ENCODE measurements at places on chromosomes 4 and X.

DNA sequence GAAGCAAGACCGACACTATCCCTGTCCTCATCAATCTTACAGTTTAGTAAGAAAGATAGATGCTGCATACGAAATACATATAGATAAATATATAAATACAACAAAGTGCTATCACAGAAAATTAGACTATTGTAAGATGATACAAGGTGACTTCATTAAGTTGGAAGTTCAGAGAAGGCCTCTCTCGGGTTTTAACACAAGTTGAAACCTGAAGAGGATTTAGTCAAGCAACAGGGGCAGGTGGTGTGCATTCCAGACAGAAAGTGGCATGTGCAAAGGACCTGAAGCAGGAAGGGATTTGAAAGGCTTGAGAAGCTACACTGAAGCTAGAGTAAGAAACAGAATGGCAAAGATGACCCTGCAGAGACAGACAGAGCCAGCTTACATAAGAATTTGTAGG lies 36.5 kb downstream of the USP46 start:
- no peaks in the 10 kb centered on the region for H3K27me3 ChIP-seq
- peaks cover 20% of the 10 kb centered on the region for H3K4me1 ChIP-seq
- no peaks in the 10 kb centered on the region for H3K36me3 ChIP-seq
- H3K27ac ChIP-seq: no peak overlapping the region

- no peak overlapping the region for H3K4me3 ChIP-seq
- H3K27me3 ChIP-seq: no peaks in the 10 kb centered on the region
- H3K36me3 ChIP-seq: no peaks in the 10 kb centered on the region
- DNase-seq: no peak
- H3K4me1 ChIP-seq: no peaks in the 10 kb centered on the region
- no peak overlapping the region for H3K27ac ChIP-seq
These were observed 942 bp upstream of the L1CAM start for GRCh38 chrX:153886915-153887314.

- H3K27me3 ChIP-seq: no peaks in the 10 kb centered on the region
- no peak for DNase-seq
- no peak overlapping the region for H3K27ac ChIP-seq
- H3K4me3 ChIP-seq: no peak overlapping the region
- H3K4me1 ChIP-seq: no peaks in the 10 kb centered on the region
- no peaks in the 10 kb centered on the region for H3K36me3 ChIP-seq
These were observed 90.4 kb upstream of the VCX3B start for GRCh38 chrX:8374041-8374825.

GRCh38 chr4:79163981-79164490 lies 161.8 kb downstream of the NAA11 start:
- no peak overlapping the region for H3K27ac ChIP-seq
- H3K4me1 ChIP-seq: no peaks in the 10 kb centered on the region
- no peaks in the 10 kb centered on the region for H3K36me3 ChIP-seq
- H3K4me3 ChIP-seq: no peak overlapping the region

DNA sequence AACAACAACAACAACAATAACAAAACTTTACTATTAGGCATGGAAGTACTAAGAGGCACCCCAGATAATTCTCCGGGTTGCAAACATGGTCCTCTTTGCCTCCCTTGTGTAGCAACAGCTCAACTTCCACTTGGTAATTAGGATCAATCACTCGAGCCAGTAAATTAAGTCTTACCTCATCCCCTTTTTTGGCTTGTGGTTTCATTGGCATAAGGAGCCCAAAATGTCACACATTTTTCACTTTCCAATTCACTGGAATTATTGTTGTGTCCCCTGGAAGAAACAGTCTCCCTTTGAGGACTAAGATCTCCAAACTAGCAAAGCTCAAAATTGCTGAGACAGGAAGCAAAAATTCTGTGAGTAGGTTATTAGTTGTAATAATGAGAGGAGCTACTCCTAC lies 49.2 kb upstream of the HSD17B10 start:
- DNase-seq: no peak
- H3K27me3 ChIP-seq: no peaks in the 10 kb centered on the region

GRCh38 chr4:35399912-35400311 lies 844.4 kb downstream of the ARAP2 start:
- no peak overlapping the region for H3K27ac ChIP-seq
- no peak for DNase-seq
- H3K36me3 ChIP-seq: no peaks in the 10 kb centered on the region
- no peak overlapping the region for H3K4me3 ChIP-seq
- no peaks in the 10 kb centered on the region for H3K4me1 ChIP-seq
- no peaks in the 10 kb centered on the region for H3K27me3 ChIP-seq

DNA sequence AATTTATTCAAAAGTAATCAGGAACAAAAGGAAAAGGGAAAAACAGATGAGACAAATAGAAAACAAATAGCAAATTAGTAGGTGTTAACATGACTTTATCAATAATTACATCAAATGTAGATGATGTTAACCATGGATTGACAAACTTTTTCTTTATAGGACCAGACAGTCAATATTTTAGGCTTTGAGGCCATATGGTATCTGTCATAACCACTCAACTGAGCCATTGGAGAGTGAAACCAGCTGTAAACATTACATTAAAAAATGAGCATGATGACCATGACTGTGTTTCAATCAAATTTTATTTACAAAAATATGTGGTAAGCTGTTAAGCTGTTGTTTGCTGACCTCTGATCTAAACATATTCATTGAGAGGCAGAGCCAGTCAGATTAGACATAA lies 118.5 kb upstream of the NWD2 start:
- H3K36me3 ChIP-seq: no peaks in the 10 kb centered on the region

GRCh38 chrX:55787727-55788126 lies 70.2 kb downstream of the RRAGB start:
- H3K27ac ChIP-seq: no peak overlapping the region
- H3K4me3 ChIP-seq: no peak overlapping the region
- no peak for DNase-seq
- no peaks in the 10 kb centered on the region for H3K36me3 ChIP-seq

GRCh38 chr4:2469192-2469984 lies 482 bp downstream of the RNF4 start:
- H3K27me3 ChIP-seq: no peaks in the 10 kb centered on the region
- H3K4me1 ChIP-seq: peaks cover 14% of the 10 kb centered on the region
- H3K36me3 ChIP-seq: peaks cover 12% of the 10 kb centered on the region
- H3K27ac ChIP-seq: peak overlapping the region; percentile 90
- H3K4me3 ChIP-seq: peak overlapping the region; percentile 97
- DNase-seq: no peak

- H3K27me3 ChIP-seq: no peaks in the 10 kb centered on the region
- DNase-seq: no peak
- no peaks in the 10 kb centered on the region for H3K36me3 ChIP-seq
- no peak overlapping the region for H3K4me3 ChIP-seq
- no peaks in the 10 kb centered on the region for H3K4me1 ChIP-seq
These were observed 313.2 kb downstream of the PTTG2 start for GRCh38 chr4:38273407-38273806.

GRCh38 chr4:100797356-100797755 lies 279.5 kb upstream of the EMCN start:
- no peak overlapping the region for H3K27ac ChIP-seq
- H3K36me3 ChIP-seq: no peaks in the 10 kb centered on the region
- DNase-seq: no peak
- no peaks in the 10 kb centered on the region for H3K27me3 ChIP-seq
- H3K4me3 ChIP-seq: no peak overlapping the region

GRCh38 chrX:110138557-110138956 lies 135.6 kb downstream of the TMEM164 start:
- no peak overlapping the region for H3K27ac ChIP-seq
- no peaks in the 10 kb centered on the region for H3K27me3 ChIP-seq
- DNase-seq: no peak
- no peak overlapping the region for H3K4me3 ChIP-seq
- H3K36me3 ChIP-seq: no peaks in the 10 kb centered on the region

- H3K4me1 ChIP-seq: no peaks in the 10 kb centered on the region
- H3K27me3 ChIP-seq: no peaks in the 10 kb centered on the region
- H3K27ac ChIP-seq: no peak overlapping the region
- no peaks in the 10 kb centered on the region for H3K36me3 ChIP-seq
- H3K4me3 ChIP-seq: no peak overlapping the region
These were observed 533.0 kb upstream of the ARX start for GRCh38 chrX:25548811-25549210.

- no peak overlapping the region for H3K27ac ChIP-seq
- H3K27me3 ChIP-seq: no peaks in the 10 kb centered on the region
- H3K4me3 ChIP-seq: no peak overlapping the region
- no peaks in the 10 kb centered on the region for H3K36me3 ChIP-seq
- H3K4me1 ChIP-seq: no peaks in the 10 kb centered on the region
These were observed 273.6 kb downstream of the FRMPD4 start for GRCh38 chrX:12411831-12412230.

GRCh38 chr4:42703813-42704212 lies 46.9 kb upstream of the ATP8A1 start:
- DNase-seq: no peak
- H3K27me3 ChIP-seq: no peaks in the 10 kb centered on the region
- no peaks in the 10 kb centered on the region for H3K4me1 ChIP-seq
- H3K36me3 ChIP-seq: no peaks in the 10 kb centered on the region
- H3K27ac ChIP-seq: no peak overlapping the region

- H3K36me3 ChIP-seq: no peaks in the 10 kb centered on the region
- H3K27me3 ChIP-seq: no peaks in the 10 kb centered on the region
- peaks cover 33% of the 10 kb centered on the region for H3K4me1 ChIP-seq
These were observed 1.7 kb upstream of the SPARCL1 start for GRCh38 chr4:87530868-87531267.

DNA sequence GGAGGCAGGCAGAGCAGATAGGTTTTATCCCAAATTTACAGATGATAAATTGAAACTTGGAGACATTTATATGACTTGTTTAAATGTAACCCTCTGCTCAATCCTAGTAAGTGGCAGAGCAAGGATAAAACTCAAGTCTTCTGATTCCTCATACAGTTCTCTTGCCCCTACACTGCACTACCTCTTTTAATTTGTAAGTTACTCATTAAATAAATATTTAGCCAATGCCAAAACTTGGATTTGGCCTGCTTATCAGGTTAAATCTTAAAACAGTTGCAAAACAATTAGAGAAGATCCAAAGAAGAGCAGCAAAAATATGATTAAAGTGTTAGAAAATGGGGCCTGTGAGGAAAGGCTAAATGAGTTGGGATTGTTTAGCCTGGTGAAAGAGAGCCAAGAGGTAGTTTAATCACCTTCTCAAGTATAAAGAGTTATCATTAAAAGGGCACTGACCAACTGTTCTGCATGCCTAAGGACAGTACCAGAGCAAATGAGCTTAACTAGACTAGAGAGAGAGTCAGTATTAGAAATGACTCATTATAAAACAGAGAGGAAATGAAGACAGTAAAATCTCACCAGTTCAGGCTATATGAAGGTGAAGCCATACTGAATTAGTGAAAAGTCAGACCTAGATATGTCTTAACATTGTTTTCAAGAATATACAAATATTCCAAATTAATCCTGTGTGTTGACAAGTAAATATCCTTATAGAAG lies 146.3 kb downstream of the GRIA3 start:
- no peaks in the 10 kb centered on the region for H3K4me1 ChIP-seq
- H3K4me3 ChIP-seq: no peak overlapping the region
- H3K27ac ChIP-seq: no peak overlapping the region
- no peak for DNase-seq

Data from thoracic aorta (tissue), 2 donors.